ENCODE measurements at places on chromosomes 6 and 20.

GRCh38 chr20:7828437-7828836, 111.8 kb downstream of the HAO1 start:
- DNase-seq, result no peak

DNA sequence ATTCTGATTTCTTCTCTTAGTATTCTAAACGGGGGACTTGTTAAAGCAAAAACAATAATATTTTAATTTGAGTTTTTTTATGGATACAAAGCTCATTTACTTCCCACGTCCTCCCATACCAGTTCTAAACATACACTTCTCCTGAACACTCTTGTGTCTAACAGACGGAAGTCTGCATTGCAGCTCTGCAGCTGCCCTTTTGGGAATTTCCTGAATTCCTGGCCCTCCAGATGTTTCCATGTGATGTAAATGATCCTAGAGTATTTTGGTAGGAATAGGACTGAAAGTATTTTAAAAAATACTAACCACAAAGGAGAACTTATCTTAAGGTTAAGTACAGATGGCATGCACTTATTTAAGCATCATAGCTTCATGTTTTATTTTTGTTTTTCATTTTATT, 886.7 kb downstream of the TBC1D32 start:
- no peak for DNase-seq

GRCh38 chr6:11054722-11055121, 10.6 kb upstream of the ELOVL2 start:
- no peak for DNase-seq

DNA sequence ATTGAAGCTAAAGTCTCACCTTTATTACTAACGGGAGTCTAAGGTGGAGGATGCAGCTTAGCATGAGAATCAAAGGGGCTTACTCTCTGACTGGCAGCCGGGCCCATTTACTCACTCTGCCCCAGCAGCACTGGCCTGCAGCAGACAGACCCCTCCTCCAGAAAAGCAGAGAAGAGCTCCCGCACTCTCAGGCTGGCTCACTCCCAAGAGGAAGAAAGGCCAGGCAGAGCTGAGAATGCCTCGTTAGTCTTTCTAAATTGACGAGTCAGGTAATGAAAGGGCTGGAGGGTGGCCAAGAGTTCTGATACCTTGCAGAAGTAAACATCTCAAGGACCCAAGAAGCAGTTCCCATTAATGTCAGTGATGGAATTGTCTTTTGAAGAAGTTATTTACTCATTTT, 44.5 kb upstream of the IL20RA start:
- no peak for DNase-seq

- DNase-seq, result peak; percentile 28
These were observed 98.7 kb downstream of the SHLD1 start for GRCh38 chr20:5848711-5849505.

DNA sequence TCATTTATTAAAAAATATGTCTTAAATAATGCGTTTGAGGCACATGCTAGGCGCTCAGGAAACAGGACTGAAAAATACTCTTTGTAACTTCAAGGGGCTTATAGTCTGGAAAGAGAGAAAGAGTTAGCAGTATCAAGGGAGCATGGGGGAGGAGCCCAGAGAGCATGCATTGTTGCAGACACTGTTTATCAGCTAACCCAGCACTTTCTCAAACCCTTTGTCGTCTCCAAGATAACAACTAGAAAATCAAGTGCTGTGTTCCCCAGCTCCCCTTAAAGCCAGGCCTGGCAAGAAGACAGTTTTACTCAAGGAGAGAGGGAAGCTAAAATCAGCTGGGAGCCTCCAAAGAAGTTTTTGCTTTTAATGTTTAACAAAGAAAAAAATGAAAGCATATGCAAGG, 98.4 kb downstream of the PERP start:
- no peak for DNase-seq

DNA sequence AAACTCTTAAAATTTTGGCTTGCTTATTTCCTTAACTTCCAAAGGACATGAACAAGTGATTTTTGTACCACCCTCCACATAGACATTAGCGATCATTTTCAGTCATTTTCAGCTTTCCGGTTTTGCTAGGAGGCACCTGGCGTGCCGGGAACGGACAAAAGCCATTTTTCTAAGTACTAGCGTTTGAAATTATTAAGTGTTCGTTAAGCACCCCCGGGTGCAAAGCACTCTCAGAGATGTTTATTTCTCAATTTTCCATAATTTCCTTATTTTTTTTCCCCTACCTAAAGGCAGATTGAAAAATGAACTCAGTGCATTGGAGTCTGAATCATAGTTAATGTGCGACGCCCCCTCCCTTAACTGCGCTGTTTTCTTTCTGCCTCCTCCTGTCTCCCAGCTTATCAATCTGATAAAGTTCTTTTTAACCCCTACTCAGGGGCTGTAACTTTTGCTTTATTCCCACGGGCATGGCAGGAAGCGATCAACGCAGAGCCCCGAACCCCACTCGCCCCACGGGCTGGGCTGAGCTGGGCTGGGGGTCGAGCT, 58.2 kb downstream of the ZNF831 start:
- no peak for DNase-seq

GRCh38 chr6:148629592-148630465, 117.0 kb upstream of the UST start:
- no peak for DNase-seq

DNA sequence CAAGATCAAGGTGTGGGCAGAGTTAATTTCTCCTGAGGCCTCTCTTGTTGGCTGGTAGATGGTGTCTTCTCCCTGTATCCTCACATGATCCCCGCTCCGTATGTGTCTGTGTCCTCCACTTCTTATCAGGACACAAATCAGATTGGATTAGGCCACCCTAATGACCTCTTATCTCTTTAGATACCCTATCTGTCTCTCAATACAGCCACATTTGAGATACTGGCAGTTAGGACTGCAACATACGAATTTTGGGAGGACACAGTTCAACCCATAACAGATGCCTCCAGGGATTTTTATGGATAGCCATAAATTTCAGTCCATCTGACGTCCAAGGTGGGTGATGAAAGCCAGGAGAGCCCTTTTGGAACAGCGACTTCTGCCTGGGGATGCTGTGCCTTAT, 369.0 kb downstream of the NRN1 start:
- DNase-seq, result no peak

DNA sequence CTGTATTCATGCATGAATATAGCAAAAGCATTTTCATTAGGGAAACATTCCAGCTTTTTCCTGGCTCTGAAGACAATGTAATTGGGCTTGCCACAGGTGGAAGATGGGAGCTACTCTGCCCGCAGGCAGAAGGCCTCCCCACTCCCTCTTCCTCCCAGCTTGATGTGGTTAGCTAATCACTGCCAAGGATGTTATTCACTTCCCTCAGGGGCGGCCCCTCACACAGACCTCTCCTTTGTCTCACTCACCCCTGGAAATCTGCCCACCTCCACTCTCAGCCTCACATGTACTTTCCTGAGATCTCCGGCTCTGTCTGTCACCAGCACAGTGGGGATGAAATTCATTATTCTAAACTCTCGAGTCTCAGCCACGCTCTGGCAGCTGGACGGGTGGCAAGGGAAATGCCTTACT, 100.7 kb downstream of the ANKRD60 start:
- no peak for DNase-seq

GRCh38 chr6:170212051-170212756, 78.7 kb downstream of the DLL1 start:
- no peak for DNase-seq

DNA sequence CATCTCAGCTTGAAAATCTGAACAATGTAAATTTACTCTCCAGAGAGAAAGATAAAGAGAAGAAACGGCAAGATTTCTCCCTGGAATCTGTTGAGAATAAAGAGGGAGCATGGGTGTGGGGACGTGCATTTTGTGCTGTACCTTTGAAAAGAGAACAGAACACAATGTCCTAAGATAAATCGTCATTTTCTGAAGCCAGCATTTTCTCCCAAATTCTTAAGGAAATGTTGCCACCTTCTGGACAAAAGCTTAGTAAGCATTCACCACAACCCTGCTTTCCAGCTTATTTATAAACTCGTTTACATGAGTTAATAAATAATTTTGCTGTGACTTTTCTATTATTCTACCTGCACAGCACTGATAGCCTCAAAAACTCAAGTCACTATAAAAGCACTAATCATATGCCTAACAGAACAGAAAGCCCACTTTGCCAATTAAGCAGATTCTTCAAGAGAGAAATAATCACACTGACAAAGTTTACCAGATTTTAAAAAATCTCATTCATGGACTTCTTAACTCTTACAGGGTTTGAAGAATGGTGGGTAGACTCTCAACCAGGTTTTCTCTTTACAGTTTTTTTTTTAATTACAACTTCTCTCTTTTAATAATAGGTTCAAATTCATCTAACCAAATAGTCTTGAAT, 155.8 kb downstream of the MBOAT1 start:
- DNase-seq, result peak; percentile 16

DNA sequence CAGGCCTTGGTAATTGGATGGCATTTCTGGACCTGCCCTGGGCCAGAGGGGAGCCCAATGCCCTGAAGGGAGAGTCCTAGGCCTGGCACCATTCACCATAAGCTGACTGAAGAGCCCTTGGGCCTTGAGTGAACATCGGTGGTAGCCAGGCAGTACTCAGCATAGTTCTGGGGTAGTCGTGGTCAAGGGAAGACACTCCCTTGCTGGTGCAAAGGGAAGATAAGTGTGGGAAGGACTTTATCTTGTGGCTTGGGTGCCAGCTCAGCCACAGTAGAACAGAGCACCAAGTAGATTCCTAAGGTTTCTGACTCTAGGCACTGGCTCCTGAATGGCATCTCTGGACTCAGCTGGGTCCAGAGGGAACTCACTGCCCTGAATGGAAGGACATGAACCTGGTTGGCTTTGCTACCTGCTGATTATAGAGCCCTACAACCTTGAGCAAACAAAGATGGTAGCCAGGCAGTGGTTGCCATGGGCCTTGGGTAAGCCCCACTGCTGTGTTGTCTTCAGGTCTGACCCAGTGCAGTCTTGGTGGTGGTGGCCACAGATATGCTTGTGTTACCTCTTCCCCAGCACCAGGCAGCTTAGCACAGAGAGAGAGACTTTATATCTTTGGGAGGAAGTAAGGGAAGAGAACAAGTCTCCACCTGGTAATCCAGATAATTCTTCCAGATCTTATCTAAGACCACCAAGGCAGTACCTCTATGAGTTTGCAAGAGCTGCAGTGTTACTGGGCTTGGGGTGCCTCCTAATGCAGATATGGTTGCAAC, 83.5 kb downstream of the PRDM13 start:
- no peak for DNase-seq

DNA sequence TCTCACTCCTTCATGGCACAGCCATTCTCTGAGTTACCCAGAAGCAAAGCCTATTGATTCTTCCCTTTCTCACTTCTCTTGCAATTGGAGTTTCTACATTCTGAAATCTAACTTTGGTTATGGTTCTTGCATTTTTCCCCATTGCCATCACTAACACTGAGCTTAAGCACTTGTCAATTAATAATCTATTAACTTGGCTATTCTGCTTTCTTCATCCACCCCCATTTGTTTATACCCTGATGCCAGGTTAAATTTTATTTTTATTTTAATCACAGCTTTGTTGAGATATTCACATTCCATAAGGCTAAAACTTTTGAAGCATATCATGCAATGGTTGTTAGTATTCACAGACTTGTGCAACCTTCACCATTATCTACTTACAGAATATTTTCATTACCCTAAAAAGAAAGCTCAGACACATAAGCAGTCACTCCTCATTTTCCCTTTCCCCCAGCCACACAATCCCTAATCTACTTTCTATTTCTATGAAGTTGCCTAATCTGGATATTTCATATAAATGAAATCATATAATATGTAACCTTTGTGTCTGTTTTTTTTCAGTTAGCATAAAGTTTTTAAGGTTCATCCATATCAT, 222.3 kb downstream of the UBE3D start:
- no peak for DNase-seq

DNA sequence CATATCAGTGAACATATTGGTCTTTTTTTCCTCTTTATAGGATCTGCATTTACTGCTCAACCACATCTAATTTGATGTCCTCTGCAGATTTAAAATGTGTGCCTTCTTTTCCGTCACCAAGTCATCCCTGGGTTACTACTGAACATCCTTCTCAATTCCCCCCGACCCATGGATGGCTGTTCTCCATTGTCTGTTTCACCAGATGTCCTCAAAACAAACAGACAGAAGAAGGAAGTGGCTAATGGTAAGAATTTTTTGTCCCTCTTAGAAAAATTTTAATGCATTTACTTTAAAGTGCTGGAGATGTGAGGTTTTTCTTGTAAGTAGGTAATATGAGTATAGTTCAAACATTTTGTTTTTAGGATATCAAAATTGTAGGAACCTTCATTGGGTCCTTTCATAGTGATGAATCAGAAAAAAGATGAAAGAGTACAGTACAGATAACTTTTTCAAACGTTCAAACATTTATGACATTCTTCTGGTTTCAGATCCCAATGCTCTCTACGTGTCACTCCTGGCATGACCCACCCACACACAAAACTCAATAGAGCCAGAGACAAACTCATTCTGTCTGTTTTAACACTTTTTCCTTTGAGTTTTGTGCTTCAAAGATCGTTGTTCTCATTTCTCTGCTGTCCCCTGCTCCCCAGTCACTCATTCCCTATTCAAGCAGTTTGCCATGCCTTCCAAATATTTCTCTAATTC, 276.4 kb downstream of the PRL start:
- no peak for DNase-seq

DNA sequence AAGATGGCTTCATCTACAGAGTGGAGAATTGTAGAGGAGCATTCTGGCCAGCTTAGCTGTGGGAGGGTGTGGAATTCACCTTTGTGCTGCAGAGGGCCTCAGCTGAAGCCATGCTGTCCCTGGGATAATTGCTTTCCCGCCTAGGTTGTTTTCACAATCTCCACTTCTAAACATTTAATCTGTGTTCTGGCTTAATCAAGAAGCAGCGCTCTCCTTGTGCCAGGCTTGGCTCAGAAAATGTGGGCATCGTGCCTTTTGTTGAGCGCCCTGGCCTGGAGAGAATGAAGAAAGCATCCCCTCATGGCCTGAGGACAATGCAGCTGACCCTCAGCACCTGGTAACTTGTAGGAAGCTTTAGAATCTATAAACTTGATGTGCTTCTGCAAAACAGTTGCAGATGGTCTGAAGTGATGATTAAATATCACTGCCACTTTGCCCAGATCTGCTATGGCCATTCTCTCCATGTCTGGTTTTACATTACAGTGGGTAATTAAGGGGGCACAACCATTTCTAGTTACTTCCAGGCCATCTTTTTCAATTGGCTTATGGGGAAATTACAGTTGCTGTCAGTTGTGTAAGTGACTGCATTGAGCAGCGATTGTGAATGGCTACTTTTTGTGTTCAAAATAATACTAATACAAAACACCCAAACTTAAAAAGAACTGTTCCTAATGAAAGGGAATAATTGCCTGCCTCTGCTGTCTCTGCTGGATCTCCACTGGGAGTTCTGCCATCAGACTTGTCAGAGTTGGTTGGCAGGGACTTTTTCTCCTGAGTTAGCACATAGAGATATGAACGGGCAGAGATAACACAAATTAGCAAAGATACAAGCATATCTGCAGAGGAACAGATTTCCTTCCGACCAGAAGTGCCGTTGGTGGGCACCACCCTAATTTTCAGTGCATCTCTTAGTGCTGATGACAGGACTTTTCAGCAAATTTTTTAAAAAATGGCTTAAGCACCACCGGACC, 18.4 kb downstream of the CTNNBL1 start:
- no peak for DNase-seq

- DNase-seq, result no peak
These were observed 232.7 kb upstream of the SGK1 start for GRCh38 chr6:134550604-134551003.

GRCh38 chr6:31267651-31268368, 4.1 kb downstream of the HLA-C start:
- no peak for DNase-seq
